ENCODE measurements at places on chromosomes 2 and 18.
A peak's percentile ranks its signal among the peaks of the same experiment; 100 is the strongest.

- no peak for DNase-seq
- H3K27ac ChIP-seq: no peak overlapping the region
- H3K4me3 ChIP-seq: no peak overlapping the region
Measured at GRCh38 chr2:111905990-111906735, 7.8 kb downstream of the MERTK start.

DNA sequence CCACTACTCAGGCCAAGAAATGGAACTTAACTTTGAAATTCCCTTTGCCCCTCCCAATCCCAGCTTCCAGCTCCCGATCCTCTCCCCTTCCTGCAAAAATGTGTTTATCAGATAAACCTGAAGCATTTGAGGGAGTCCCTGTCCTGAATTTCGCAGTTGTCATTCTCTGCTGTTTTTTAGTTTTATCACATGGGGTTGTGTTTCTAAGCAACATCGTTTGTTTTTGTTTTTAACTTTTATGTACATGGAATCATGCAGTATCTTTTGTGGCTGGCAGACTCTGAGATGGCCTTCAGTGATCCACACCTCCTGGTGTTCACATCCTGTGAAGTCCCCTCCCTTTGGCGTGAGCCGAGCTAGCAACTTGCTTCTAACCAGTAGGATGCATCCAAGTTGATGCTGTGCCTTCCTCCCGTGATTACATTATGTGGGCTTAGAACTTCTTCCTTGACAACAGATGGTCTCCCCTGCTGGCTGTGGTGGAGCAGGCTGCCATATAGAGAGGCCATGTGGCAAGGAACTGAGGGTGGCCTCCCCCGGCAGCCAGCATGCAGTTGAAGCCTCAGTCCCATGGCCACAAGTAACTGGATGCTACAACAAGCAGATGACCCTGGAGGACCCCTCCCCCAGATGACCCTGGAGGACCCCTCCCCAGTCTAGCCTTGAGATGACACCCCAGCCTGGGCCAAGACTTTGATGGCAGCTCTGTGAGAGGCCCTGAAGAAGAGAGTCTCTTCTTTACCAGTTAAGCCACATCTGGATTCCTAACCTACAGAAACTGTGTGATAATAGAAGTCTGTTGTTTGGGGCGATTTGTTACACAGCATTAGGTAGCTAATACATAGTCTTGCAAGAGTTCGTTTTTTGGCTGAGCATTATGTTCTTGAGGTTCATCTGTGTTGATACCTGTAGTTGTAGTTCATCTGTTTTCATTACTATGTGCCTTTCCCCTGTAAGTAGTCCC lies 27.7 kb downstream of the SH3BP4 start:
- no peaks in the 10 kb centered on the region for H3K4me1 ChIP-seq
- H3K4me3 ChIP-seq: no peak overlapping the region
- H3K27me3 ChIP-seq: peaks cover 23% of the 10 kb centered on the region
- no peak overlapping the region for H3K27ac ChIP-seq

DNA sequence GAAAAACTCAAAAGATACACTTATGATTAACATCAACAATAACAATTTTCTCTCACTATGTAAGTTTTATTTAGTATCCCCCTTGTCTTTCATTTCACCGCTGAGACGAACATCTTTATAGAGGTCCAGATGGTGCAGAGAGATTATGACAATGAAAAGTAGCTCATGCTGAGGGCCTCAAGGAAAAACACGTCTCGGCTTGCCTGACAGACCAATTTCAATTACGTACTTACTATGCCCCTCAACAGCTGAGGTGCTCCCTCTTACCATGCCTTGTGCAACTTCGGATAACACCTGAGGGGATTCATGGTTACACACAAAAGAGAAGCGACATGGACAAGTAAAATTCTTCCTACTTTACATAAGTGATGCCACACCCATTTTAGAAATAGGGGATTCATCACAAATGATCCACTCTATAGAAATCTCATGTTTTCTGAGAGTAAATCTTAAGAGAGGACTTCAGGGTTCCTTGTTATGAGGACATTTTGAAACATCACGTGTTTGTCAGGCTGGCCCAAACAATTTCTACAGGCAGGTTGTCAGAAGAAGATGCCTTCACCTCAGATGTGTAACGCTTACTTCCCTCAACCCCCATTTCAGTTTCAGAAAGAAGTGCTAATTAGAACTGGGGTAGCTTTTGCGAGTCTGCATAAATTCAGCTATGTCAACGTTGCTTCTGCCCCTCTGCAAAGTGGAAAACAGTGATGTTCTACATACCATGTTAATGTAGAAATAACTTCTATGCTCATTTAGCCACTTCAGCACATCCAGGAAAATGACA lies 191.4 kb downstream of the NRXN1 start:
- no peak overlapping the region for H3K4me3 ChIP-seq
- H3K27me3 ChIP-seq: no peaks in the 10 kb centered on the region

GRCh38 chr2:184049566-184049965 lies 548.8 kb upstream of the ZNF804A start:
- no peaks in the 10 kb centered on the region for H3K4me1 ChIP-seq
- no peaks in the 10 kb centered on the region for H3K36me3 ChIP-seq
- no peak for DNase-seq
- H3K27me3 ChIP-seq: no peaks in the 10 kb centered on the region
- no peak overlapping the region for H3K4me3 ChIP-seq
- no peak overlapping the region for H3K27ac ChIP-seq

DNA sequence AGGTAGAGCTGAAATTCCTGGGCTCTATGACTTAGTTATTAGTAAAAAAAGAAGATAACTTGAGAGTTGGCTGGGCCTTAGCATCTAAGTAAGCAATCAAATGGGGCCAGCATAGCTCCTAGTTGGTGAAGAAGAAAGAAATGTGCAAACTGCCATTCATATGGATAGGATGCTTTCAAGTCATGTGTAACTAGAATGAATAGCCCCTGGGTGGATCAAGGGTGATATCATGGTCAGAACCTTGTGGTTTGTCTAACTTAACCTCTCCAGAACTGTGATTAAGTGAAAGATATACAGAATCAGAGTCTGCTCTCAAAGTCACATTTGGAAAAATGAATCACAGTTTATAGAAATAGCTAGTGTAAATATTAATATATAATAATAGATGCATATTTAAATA lies 198.7 kb upstream of the DTNA start:
- H3K4me1 ChIP-seq: no peaks in the 10 kb centered on the region
- H3K27me3 ChIP-seq: no peaks in the 10 kb centered on the region
- H3K4me3 ChIP-seq: no peak overlapping the region

- H3K27me3 ChIP-seq: peaks cover 36% of the 10 kb centered on the region
- no peak overlapping the region for H3K4me3 ChIP-seq
- no peaks in the 10 kb centered on the region for H3K36me3 ChIP-seq
- H3K27ac ChIP-seq: no peak overlapping the region
- no peak for DNase-seq
- H3K4me1 ChIP-seq: no peaks in the 10 kb centered on the region
Measured at GRCh38 chr18:8661754-8662559, 43.4 kb upstream of the MTCL1 start.

GRCh38 chr2:56021579-56021978 lies 98.0 kb upstream of the EFEMP1 start:
- H3K36me3 ChIP-seq: no peaks in the 10 kb centered on the region
- no peak overlapping the region for H3K4me3 ChIP-seq
- no peaks in the 10 kb centered on the region for H3K27me3 ChIP-seq
- no peak for DNase-seq
- no peaks in the 10 kb centered on the region for H3K4me1 ChIP-seq

DNA sequence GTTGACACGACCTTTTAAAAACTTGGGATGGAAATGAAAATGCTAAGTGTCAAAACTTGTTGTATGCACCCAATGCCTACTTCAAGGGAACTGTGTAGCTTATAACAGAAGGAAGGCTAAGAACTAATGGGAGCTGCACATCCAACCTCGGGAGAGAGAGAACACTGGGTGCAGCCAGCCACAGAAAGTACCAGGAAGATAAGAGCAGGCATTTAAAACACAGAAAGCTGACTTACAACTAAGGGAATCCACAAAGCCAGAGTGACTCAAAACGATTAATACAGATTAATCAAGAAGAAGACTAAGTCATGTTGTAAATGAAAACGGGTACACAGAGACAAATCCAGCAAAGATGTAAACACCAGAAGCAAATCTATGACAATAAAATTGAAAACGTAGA lies 113.4 kb downstream of the HDAC4 start:
- H3K27ac ChIP-seq: peak overlapping the region; percentile 95
- H3K27me3 ChIP-seq: no peaks in the 10 kb centered on the region
- DNase-seq: no peak
- H3K4me3 ChIP-seq: peak overlapping the region; percentile 48
- H3K4me1 ChIP-seq: peaks cover 57% of the 10 kb centered on the region

GRCh38 chr18:36899289-36899688 lies 70.4 kb downstream of the KIAA1328 start:
- no peaks in the 10 kb centered on the region for H3K27me3 ChIP-seq
- no peak overlapping the region for H3K4me3 ChIP-seq
- H3K27ac ChIP-seq: no peak overlapping the region
- H3K36me3 ChIP-seq: no peaks in the 10 kb centered on the region
- H3K4me1 ChIP-seq: no peaks in the 10 kb centered on the region
- DNase-seq: no peak

DNA sequence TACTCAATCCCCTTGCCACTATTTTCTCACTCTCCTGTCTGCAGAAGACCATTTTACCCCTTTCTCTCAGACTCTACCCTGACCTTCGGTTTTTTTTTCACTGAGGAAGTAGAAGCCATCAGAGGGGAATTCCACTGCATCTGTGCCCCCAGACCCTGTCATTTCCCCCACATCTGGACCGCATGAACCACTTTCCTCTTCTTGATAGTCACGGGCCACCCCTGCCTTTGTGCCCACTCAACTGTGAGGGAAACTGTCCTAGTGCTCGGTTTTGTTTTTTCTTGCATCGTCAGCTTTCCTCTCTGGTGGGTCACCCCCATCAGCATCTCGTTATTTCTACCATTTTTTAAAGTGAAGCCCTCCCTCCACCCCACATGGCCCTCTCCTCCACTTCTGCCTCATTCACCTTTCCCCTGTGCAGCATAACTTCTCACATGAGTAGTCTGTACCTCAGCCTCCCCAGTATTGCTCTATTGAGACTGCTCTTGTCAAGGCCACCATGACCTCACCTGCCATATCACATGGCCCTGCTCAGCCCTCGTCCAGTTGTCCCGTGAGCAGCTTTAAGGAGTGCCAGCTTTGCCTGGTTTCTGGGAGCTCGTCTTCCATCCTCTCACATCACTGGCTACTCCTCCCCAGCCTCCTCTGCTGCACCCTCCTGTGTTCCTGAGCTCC lies 32.4 kb downstream of the TMEM87B start:
- peaks cover 52% of the 10 kb centered on the region for H3K36me3 ChIP-seq
- peak overlapping the region; percentile 14 for H3K27ac ChIP-seq
- H3K27me3 ChIP-seq: no peaks in the 10 kb centered on the region
- H3K4me3 ChIP-seq: no peak overlapping the region
- DNase-seq: no peak

DNA sequence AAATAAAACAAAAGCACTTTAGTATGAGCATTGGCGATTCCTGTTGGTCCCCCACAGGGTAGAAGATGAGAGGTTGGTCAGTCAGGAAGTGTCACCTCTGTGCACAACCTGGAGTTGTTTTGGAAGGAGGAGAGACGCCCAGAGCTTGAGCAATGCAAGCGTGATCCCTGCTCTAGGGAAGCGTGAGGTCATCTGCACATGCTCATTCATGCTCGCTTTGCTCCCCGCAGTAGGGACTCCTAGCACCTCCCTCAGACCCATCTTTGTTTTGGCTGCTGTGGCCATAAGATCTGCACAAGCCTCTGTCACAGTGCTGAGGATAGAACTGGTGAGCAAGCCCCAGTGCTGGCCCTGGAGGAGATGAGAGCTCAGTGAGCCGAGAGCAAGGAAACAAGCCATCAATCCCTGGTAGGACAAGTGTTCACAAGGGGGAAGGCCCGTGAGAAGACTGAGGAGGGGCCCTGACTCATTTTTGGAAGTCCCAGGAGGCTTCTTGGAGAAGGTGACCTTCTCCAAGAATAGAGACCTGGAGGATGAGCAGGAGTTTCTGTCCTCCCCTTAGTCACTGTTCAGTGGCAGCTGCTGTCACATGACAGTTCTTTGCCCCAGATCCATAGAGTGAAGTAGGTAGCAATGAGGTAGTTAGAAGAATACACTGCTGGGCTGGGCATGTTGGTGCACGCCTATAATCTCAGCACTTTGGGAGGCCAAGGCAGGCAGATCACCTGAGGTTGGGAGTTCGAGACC lies 13.3 kb upstream of the ATP8B1 start:
- peaks cover 36% of the 10 kb centered on the region for H3K27me3 ChIP-seq
- peaks cover 4% of the 10 kb centered on the region for H3K36me3 ChIP-seq
- no peak overlapping the region for H3K4me3 ChIP-seq
- no peaks in the 10 kb centered on the region for H3K4me1 ChIP-seq
- H3K27ac ChIP-seq: no peak overlapping the region
- no peak for DNase-seq

DNA sequence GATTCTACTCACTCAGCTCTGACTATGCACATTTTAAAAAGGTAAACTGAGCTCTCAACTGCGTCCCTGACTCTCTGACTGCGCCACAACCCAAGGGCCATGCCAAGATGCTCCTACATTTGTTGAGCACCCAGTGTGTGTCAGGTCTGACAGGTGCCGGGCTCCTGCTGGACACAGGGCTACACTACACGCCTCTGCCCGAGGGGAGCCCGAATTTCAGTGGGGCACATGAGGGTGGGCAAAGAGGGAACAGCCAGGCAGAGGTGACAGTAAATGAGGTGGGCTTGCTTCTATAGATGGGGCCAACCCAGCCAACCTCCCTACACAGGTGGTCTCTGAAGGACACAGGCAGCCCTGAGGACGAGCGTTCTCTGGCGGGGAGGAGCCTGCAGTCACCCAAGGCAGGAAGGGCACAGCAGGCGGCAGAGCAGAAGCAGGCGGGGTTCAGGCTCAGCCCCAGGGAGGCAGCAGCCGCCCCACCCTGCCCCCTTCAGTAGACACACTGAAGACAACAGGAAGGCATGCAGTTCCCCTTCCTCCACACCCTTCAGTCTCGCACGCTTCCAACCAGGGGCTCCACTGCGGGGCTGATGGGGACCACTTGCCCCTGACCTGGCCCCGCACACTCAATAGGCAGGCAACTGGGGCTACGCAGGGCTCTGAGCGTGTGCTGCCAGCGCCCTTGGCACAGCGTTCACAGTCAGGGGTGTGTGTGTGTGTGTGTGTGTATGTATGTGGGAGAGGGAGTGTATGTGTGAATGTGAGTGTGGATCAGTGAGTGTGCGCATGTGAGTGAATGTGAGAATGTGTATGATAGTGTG lies 98.4 kb downstream of the UXS1 start:
- peak overlapping the region; percentile 95 for H3K27ac ChIP-seq
- peak overlapping the region; percentile 74 for H3K4me3 ChIP-seq
- H3K36me3 ChIP-seq: peaks cover 26% of the 10 kb centered on the region
- no peaks in the 10 kb centered on the region for H3K27me3 ChIP-seq
- peaks cover 38% of the 10 kb centered on the region for H3K4me1 ChIP-seq

Measured in central memory CD8-positive, alpha-beta T cell (primary cell).